GM23248 (cell line): ENCODE measurements at places on chromosomes 16 and 17.
A peak's percentile ranks its signal among the peaks of the same experiment; 100 is the strongest.

- no peak for DNase-seq
Observed at GRCh38 chr16:76780556-76780955, 410.4 kb upstream of the MON1B start.

DNA sequence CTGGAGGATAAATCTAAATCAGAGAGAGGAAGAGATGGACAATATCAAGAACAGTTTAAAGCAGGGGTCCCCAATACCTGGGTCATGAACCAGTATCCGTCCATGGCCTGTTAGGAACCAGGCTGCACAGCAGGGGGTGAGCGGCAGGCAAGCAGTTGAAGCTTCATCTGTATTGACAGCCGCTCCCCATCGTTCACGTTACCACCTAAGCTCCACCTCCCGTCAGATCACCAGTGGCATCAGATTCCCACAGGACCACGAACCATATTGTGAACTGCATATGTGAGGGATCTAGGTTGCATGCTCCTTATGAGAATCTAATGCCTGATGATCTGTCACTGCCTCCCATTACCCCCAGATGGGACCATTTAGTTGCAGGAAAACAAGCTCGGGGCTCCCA, 226.5 kb downstream of the SLC39A11 start:
- no peak for DNase-seq

DNA sequence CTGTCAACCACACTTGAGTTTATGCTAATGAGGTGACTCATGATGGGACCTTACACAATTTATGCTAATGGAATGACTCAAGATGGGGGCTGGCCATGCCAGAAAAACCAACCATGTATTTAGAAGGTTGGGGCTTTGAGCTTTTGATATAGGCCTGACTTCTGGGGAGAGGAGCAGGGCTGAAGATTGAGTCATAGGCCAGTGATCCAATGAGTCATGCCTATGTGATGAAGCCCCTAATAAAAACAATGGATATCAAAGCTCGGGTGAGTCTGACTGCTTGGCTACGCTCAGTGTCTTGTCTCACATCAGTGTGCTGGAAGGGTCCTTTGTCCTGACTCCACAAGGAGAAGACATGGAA, 7.3 kb downstream of the MFSD6L start:
- peak; percentile 82 for DNase-seq

DNA sequence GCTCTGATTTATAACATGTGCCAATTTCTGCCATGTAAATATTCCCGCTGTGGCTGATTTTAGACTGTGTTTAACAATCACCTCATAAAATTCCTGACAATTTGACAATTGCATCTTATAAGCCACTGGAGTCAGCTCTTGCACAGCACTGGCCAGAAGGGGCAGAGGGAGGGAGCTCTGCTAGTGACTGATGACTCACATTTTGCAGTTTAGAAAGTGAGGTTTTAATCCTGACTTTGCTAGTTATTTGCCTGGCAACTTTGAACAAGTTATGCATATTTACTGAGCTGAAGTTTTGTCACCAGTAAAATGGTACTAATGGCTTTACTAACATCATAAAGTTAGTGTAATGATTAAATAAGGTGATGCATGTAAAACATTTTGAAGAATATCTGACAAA, 452.3 kb downstream of the CNTNAP4 start:
- DNase-seq = no peak

DNA sequence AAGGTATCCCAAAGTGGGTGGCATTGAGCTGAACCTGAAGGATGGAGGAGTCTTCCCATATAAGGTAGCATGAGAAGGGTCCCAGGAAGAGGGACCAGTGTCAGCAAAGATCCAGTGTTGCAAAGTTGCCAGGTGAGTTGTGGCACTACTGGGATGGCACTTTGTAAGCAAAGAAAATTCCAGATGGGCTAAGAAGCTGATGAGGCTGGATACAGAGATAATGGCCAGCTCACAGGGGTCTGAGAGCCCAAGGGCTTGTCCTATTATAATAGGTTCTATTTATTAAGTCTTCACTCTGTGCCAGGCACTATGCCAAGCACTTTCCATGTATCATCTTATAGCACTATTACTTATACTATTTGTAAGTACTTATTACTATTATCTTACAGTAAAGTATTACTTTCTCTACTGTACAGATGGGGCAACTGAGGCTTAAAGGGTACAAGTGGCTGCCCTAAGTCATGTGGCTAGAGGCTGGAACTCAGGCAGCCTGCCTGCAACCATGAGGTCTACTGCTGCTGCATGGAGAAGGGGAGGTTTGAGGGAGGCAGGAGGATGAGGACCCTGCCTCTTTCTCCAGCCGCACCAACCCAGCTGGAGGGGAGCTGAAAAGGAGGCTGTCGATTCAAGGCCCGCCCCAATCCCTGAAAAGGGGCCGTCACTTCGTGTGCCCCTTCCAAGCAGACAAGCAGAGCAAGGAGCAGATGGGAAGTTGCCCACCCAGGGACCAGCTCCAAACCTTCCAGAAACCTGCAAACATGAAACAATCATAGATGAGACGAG, 86.5 kb downstream of the C16orf78 start:
- DNase-seq = no peak

DNA sequence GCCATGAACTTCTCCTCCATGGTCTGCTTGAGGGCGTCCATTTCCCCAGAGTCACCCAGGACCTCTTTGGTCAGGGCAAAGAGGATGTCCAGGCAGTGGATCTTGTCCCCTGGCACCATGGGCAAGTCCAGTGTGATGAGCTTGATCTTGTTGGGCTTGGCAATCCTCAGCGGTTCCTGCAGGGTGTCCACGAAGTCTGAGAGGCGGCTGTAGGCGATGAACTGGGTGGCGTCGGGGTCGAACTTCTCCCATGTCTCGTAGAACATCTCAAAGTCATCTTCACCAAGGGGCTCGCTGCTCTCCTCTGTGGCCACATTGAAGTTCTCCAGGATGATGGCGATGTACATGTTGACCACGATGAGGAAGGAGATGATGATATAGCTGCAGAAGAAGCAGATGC, 9.0 kb upstream of the CD79B start:
- DNase-seq = no peak

DNA sequence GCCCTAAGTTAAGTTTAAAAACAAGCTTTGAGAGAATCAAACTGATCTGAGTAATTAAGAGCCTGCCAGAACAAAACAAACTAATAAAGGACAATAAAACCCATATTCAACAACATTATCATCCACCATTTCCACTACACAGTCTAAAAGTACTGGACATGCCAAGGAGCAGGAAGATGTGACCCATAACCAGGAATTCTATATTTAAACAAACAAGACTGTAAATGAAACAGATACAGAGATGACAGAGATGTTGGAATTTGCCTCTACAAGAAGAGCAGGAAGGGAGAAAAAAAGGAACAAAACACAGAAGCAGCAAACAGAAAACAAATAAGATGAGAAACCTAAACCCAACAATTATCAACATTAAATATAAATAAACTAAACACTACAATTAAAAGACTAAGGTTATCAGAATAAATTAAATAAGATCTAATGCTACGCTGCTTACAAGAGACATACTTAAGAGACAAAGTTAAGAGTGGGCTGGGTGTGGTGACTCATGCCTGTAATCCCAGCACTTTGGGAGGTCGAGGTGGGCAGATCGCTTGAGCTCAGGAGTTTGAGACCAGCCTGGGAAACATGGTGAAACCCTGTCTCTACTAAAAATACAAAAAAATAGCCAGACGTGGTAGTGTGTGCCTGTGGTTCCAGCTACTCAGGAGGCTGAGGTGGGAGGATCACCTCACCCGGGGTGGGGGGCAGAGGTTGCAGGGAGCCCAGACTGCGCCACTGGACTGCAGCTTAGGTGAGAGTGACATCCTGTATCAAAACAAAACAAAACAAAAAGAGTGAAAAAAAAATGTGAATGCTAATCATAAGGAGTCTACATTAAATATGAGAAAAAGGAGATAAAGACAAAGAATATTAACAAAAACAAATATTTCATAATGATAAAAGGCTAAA, 50.6 kb downstream of the CREBBP start:
- DNase-seq = no peak

- peak; percentile 23 for DNase-seq
Observed at GRCh38 chr16:31242206-31242605, 17.6 kb upstream of the ITGAM start.

DNA sequence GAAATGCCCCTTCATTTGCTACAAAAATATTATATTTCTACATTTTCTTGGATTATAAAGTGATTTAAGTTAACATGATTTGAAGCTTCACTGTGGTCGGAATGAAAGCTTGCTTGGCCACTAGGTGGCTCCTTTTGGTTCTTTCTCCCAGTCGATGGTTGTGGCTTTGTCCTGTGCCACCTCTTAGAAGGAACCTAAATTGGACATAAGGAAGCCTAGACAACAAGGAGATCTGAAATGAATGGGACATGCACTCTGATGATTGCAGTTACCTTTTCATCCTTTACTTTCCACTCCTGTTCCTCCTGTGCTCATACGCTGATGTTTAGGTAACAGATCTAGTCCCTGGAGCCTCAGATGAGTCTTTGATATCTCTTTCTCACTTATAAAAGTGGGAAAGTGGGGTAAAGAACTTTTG, 39.2 kb downstream of the FTO start:
- DNase-seq = peak; percentile 55

DNA sequence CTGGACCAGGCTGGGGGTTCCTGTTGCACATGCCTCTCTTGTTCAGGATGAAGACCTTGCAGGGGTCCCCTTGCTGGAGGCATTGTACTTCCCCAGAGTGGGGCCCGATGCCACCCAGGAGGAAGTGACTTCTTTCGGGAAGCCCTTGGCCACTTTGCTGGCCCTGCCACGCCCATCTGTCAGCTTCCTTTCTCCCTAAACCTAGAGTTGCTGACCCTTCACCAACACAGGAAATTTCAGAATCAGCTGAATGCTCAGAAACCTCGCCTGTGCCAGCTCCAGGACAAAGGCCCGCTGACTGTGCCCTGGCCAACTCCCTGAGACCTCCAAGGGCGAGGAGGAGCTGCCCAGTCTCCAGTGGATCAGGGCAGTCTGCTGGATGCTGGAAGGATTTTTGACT, 26.7 kb downstream of the WNT9B start:
- no peak for DNase-seq

DNA sequence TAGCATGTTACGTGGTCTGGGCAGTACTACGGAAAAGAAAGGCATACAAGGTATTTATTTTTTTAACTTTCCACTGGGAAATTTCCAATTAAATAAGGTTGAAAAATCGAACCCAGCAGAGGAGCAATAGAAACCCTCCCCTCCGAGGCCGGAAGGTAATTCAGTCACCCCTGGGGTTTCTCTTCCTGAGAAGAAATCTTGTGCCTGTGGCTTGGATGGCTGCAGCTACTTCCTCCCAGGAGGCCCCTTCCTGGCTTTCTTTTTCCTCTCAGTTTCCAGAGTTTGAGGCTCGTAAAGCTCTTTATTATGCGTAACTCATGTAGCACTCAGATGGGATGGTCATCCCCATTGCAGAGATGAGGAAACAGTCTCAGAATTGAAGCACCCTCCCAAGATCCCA, 140.3 kb downstream of the ASIC2 start:
- DNase-seq = no peak

DNA sequence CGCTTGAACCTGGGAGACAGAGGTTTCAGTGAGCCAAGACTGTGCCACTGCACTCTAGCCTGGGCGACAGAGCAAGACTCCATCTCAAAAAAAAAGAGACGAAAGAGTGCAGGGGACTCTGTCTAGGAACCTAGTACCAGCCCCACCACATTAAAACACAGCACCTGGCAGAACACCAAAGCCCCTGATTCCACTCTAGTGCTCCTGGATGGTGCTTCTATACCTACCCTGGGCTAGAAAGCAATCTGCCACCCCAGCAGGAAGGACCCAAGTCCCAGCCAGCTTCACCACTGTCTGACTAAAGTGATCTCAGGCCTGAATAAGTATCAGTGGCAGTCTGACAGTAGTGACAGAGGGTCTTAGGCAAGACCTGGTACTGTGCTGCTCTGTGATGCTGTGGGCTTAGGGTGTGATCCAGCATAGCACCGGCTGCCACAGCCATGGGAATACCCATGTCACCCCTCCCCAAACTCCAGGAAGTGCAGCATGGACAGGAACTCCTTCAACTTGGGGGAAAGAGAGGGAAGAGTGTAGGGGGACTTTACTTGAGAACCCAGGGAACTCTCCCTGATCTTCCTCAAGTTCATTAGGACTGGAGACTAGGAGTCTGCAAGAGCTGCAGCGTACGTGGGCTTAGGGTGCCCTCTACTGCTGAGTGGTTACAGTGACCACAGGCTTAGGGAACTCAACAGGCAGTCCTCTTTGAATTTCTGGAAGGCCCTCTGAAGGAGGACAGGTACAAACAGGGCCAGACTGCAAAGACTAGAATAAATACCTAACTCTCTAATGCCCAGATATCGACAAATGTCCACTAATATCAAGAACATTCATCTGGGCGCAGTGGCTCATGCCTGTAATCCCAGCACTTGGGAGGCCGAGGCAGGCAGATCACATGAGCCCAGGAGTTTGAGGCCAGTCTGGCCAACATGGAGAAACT, 30.0 kb upstream of the RNF43 start:
- peak; percentile 86 for DNase-seq

- no peak for DNase-seq
Observed at GRCh38 chr16:67392301-67393059, 818 bp downstream of the TPPP3 start.

GRCh38 chr16:75385507-75386152, 47.7 kb downstream of the CFDP1 start:
- peak; percentile 93 for DNase-seq

DNA sequence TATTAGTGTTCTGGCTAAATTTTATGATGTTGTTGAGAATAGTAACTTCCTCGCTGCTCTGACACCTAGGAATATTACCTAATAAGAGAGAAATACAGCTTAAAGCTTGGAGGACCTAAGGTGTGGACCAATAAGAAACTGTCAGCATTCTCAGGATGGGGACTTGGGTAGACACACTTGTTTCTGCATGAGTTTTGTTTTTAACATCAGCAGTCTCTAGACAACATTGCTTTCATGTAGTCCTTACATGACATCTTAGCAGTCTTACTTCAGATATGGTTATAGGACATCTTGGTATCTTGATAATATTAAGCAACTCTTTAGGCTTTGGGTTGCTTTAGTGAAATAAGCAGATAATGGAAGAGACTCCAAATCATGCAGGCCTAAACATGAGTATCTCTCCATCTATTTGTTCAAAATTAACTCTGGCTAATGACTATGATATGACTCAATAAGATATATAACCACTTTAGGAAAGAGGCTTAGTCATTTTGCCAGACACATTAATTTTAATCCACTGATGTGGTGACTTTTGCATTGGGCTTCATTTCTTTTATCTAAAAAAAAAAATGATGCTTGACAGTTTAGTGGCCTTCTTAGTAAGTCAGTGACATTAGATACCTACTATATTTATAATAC, 84.5 kb downstream of the WNT3 start:
- DNase-seq = peak; percentile 75

- no peak for DNase-seq
Observed at GRCh38 chr16:29148867-29149272, 164.0 kb downstream of the LAT start.

- no peak for DNase-seq
Observed at GRCh38 chr17:34645594-34645993, 66.2 kb downstream of the TMEM132E start.
